ENCODE measurements at places on chromosomes 7 and 10. TPM values are rescaled to one million over a fixed set of nuclear protein-coding genes. Genes with fewer than 3 reads are reported as not detected.

Gene LYZL2
- not detected for total RNA-seq

Gene IFIT1B
- total RNA-seq: not detected

Gene LARP4B
- total RNA-seq: 94.0 TPM

Gene NUTM2E
- not detected for total RNA-seq

Gene CHN2
- total RNA-seq: 9.0 TPM

Gene KLLN
- 0.60 TPM for total RNA-seq

Gene LIPJ
- 0.09 TPM for total RNA-seq

Gene TRIL
- not detected for total RNA-seq

Gene TAS2R5
- total RNA-seq: 3.5 TPM

Gene SEMA3D
- 0.29 TPM for total RNA-seq

Gene FEZF1
- total RNA-seq: not detected

Gene DENND2A
- total RNA-seq: not detected

Gene KLF14
- not detected for total RNA-seq

Gene CBX3
- total RNA-seq: 148 TPM

Gene STRIP2
- total RNA-seq: 0.47 TPM

Gene SFTPD
- total RNA-seq: not detected

Gene PKD2L1
- total RNA-seq: not detected

Gene NRCAM
- 7.7 TPM for total RNA-seq

Gene LRRC17
- 0.47 TPM for total RNA-seq

Gene GRID2IP
- 0.66 TPM for total RNA-seq

Gene DGKB
- not detected for total RNA-seq

Gene MOGAT3
- not detected for total RNA-seq

Gene NUTM2D
- 5.4 TPM for total RNA-seq

Gene UMAD1
- total RNA-seq: 18.5 TPM

Gene PRR15
- total RNA-seq: 0.30 TPM

Gene ZNF467
- 3.9 TPM for total RNA-seq

Gene IDI2
- total RNA-seq: not detected

Gene TBC1D12
- 0.22 TPM for total RNA-seq
